ENCODE measurements at places on chromosomes 1 and 21.

- DNase-seq, result no peak
Measured at GRCh38 chr1:112794654-112795239, 79.6 kb upstream of the PPM1J start.

GRCh38 chr1:178301141-178301540, 195.6 kb downstream of the CLEC20A start:
- no peak for DNase-seq

- no peak for DNase-seq
Measured at GRCh38 chr1:86992861-86993260, 78.4 kb downstream of the HS2ST1 start.

DNA sequence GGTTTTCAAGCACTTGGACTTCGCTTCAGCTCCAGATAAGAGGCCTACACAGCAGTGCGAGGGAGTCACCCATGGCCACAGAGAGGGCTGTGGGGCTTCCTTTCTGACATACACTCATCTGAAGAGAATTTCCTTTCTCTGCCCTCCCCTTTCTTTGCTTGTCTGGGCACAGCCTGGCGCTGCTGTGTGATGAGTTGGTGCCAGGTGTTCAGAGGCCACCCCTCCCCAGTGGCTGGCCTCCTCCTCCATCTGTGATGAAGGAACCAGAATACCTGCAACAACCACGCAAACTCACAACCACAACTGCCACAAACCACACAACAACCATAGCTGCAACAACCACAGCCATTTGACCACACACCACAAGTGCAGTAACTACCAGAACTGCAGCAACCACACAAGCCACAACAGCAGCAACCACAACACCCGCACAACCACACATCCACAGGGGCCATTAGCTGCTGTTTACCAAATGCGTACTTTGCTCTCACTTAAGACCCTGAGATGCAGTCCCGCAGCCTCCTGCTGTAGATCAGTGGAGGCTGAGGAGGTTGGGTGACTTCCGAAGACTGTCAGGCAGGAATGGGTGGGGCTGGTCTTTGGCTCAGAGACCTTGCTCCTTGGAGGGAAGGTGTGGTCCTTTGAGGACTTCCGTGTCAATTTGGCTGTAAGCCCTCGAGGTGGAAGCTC, 71.1 kb downstream of the IER5 start:
- DNase-seq, result no peak

DNA sequence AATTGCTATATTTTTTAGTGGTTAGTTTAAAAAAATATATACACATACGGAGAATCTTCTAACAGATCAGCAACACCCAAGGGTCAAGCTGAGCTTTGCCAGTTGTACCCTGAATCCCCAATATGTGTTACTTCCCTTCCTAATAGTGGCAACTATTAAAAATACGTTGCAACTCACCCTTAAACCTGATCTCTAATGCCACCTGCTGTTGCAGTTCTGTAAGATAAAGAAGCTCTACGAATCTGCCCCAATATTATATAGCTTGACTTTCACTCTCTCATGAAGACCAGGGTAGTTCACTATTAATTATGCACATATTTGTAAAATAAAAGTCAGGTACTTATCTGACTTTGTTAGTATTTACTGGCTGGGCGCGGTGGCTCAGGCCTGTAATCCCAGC, 58.4 kb downstream of the ASH1L start:
- no peak for DNase-seq

GRCh38 chr1:110773813-110774212, 99.1 kb upstream of the KCNA3 start:
- DNase-seq, result no peak

DNA sequence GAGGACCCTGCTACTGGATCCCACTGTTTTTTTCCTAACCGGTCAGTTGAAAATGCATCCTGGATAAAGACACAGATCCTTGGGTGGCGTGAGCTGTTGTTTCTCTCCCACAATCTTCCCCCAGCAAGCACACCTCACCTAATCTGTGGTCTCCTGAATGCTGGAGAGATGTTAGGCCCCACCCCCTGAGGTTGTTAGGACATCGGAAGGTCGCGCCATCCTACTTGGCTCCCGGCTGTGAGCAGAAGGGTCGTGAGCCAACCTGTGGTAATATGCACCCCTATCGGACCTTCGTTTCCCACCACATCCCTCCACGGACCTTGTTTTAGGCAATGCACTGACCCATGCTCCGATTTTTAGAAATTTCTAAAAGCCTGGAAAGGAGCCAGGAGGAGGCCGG, 89.9 kb upstream of the IPO9 start:
- DNase-seq, result no peak

GRCh38 chr1:60895701-60896100, 186.7 kb upstream of the NFIA start:
- DNase-seq, result no peak

DNA sequence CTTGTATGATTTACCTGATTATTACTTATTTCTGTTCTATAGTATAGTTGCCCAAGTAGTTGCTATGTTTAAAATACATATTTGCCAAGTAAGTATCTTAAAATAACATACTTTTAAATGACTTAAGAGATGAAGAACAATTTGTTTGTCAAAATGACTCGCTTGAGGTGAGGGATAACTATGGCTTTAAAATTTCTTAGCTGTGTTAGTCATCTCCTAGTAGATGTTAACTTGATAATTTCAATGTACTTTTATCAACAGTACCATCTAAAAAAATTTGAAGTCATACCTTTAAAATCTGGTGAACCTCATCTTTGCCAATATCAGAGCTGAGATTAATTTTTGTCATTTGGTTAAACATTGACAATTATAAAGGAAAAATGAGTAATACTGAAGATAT, 37.7 kb downstream of the ODR4 start:
- no peak for DNase-seq

DNA sequence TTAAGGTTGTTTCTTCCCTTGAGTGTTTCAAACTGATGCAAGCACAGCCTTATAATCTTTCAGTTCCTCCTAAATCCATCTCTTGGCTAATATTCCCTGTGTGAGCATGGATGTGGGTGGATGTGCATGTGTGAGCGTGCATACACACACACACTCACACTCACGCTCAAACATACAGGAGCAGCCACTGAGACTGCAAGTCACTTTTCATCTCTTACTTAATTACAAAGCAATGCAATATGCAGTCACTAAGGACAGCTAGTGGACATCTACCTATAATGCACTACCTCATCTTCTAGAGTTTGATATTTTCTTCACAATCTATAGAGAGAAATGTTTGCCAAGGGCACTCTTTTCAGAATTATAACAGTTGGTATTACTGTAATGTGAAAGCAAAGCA, 1.4 kb downstream of the ESRRG start:
- DNase-seq, result no peak

GRCh38 chr1:237713916-237714315, 176.8 kb downstream of the ZP4 start:
- DNase-seq, result no peak

- no peak for DNase-seq
Measured at GRCh38 chr1:67753776-67754525, 69.0 kb downstream of the GADD45A start.

- DNase-seq, result no peak
Measured at GRCh38 chr1:177287270-177287669, 116.5 kb downstream of the BRINP2 start.

DNA sequence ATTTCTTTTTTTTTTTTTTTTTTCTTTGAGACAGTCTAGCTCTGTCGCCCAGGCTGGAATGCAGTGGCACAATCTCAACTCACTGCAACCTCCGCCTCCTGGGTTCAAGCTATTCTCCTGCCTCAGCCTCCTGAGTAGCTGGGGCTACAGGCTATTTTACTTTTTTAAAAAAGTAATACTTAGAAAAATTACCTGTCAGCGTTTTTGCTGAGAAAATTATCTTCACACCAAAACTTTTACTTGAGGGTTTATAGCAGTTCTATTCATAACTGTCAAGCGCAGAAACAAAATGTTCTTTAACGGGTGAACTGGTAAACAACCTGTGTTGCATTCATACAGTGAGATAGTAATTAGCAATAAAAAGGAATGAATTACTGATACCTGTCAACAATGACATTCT, 1.5 kb upstream of the SLC25A24 start:
- DNase-seq, result no peak

DNA sequence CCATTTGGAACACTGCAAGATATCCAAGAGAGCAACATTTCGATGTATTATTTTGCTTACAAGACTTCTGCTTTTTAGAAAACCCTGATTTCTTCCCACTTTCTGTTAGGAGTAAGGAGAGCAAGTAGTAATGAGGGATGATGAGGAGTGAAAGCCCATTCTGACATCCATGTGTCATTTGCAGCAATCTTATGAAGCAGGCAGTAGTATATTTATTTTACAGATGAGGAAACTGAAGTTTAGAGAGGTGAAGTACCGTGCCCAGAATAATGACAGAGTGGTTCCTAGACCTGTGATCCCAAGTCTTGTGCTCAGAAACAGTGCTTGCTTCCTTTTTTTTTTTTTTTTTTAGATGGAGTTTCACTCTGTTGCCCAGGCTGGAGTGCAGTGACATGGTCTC, 7.1 kb upstream of the ZSCAN20 start:
- DNase-seq, result no peak

- no peak for DNase-seq
Measured at GRCh38 chr1:201357636-201358348, 19.7 kb downstream of the TNNT2 start.

DNA sequence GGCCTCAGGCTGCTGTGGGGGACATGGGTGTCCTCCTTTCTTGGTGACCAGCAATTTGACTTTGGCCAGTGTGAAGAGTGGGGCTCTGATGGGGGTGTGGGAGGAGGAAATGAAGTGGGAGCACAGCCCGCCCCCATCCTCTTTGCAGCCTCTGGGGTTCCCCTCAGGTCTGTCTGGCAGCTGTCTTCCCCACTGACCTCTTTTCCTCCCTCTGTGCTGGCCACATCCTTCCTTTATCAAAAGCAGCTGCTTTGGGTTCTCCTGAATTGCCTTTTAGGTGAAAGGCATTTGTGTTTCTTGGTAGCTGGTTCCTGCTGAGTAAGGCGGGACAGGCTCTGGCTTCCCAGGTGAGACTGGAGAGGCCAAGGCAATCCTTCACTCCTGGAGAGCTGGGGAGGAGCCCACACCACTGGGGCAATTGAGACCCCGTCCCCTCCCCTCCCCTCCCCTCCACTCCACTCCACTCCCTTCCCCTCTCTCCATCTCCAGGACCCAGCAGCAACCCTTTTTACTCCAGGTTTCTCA, 24.9 kb downstream of the PCAT6 start:
- DNase-seq, result no peak

DNA sequence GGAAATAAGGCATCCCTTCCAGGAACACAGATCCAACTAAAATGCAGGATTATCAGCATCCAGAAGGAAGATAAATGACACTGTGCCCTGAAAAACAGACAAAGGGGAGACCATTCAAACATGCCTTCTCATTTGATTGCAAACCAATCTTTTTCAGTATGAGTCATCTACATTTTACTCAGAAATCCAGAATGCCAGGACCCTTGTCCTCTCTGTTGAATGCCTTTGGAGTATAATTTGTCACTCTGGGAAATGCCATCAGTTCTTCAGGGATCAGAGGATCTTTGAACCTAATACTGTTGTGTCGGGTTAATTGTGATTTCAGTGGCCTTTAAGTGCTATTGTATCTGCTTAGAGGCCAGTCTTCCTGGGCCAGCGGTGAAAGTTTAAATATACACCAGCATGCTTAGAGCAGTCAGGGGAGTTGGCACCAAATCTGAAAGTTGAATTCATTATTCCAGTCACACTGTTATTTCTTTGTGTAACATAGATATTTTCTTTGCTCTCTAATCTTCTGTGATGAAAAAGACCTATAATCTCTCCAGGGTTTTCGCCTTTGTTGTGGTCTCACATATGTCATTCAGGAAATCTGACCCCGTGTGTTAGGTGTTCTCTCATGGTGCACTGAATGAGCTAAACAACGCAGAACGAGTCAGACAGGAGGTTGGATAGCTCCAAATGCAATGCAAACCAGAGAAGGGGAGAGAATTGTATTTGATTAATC, 364.8 kb upstream of the SGIP1 start:
- no peak for DNase-seq

GRCh38 chr1:15833069-15833679, 14.3 kb upstream of the SPEN start:
- DNase-seq, result peak; percentile 25

DNA sequence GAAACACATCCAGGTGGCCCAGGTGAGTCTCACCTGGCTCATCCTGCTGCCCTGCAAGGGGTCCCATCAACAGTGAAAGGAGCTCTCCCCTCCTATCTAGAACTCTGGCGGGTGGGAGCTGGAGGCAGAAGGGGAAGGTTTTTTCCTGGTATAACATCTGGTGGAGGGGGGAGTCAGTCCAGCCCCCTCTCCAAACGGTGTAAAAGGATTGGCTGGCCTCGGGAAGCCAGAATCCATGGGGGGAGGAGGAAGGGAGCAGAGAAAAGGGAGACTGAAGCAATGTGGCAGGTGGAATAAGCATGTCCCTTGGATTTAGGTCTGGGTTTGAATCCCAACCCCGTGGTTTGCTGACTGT, 1.2 kb upstream of the CAMK2N1 start:
- no peak for DNase-seq

DNA sequence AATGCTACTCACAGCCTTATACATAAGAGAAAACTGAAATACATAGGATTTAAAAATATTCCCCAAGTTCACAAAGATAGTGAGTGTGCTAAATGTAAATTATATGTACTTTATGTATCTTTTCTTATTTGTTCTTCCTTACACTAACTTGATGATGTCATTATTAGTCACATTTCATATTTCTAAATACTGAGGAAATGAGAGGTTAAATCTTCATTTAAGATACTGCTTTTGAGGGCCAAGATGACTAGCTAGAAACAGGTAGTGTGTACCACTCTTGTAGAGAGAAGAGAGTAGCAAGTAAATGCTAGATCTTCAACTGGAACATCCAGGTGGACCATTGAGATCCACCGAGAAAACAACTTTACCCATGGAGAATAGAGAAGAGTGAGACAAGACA, 29.8 kb downstream of the PYHIN1 start:
- no peak for DNase-seq

DNA sequence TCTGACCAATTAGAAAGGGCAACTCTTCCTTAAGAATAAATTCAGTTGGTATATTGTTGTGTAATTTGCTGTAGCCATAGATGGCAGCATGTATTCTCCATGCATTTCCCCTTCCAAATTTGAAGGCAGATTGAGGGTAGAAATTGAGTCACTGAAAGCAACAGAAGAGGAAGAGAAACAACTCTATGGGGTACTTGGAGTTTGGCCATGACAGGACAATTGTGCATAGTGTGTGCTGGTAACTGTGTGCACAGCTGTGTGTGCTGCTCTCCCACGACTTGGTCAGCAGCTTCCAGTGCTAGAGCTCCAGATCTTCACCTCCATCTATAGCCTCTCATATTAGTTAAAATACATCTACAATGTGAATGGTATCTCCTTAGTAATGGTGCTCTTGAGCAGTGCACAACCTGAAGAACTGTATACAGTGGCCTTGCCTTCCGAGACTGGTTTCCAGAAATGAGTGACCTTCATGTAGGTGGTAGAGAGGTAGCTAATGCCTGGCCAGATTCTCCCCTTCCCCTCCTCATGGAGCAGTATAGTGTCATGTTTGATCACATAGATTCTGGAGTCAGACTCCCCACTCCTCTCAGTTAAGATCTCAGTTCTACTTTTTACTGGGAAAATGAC, 882 bp upstream of the FCAMR start:
- no peak for DNase-seq

- DNase-seq, result no peak
Measured at GRCh38 chr1:211484755-211485479, 7.0 kb downstream of the RD3 start.
